ENCODE measurements at places on chromosomes 12 and 14.
A peak's percentile ranks its signal among the peaks of the same experiment; 100 is the strongest.

GRCh38 chr12:318759-319515, 56.3 kb upstream of the SLC6A13 start:
- no peak for DNase-seq

DNA sequence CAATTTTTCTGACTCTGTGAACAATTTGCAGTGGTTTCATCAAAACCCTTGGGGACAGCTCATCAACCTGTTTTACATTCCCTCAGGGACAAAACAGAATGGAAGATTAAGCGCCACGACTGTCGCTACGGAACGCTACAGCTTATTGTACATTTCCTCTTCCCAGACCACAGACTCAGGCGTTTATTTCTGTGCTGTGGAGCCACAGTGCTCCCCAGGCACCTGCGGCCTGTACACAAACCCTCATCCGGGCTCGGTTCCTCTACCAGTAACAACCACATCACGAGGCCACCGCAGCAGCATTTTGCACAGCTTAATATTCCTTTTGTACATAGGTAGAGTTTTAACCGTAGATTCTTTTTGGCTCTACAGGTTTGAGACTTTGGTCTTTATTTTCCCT, 397.4 kb upstream of the OR4E1 start:
- DNase-seq, result peak; percentile 20

GRCh38 chr14:62629176-62629725, 416.0 kb downstream of the KCNH5 start:
- no peak for DNase-seq

GRCh38 chr14:65536781-65537423, 124.4 kb downstream of the FUT8 start:
- no peak for DNase-seq

DNA sequence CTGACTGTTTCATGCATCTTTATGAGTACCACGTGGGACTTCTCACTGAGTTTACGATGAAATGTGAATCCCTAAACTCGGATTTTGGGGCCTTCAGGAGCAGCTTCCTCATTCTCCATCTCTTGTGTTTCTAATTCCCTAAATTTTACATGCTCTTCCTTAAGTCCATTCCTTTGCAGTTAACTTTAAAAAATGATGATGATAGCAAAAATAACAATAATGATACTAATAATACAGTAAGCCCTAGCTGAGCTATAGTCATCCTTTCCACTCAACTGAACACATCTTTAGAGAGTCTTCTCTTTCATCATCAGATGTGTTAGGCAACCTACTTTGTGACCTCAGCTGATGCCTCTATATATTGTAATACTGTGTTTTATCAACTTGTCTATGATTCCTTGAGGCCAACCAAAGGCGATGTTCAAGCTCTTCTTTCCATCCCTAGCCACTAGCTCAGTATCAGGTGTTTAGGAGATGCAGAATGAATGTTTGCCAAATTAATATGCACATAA, 1196.4 kb downstream of the VRK1 start:
- DNase-seq, result no peak

GRCh38 chr14:105383083-105383730, 15.1 kb upstream of the TEX22 start:
- DNase-seq, result no peak

GRCh38 chr12:43103866-43104265, 448.1 kb downstream of the ADAMTS20 start:
- no peak for DNase-seq

DNA sequence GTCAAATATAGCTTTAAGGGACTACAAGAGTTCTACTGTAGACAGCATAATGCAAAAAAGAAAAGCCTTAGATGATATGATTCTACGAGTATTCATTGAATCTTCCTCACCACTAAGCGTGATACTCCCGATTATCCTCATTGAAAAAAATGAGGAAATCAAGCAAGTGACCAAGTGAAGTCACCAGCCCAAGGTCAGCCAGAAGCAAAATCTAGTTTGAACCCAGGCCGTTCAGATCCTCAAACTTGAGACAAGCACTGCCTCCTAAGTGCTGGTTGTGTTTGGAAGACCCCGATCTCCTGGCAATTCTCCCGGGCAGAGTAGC, 845 bp downstream of the GIT2 start:
- DNase-seq, result no peak

DNA sequence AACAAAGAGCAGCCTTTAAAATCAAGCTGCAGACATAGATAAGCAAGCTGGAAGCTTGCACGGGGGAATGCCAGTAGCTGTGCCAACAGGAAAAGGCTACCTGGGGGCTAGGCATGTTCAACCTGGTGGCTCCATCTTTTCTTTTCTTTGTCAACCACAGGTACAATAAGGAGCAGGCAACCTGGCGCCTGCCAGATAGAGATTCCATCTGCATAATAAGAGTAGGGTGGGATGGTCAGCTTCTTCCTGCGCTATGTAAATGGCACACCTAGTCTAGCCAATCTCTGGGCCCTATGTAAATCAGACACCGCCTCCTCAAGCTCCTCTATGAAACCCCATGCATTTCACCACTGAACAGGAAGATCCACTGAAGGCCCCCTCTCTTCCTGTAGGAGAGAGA, 87.4 kb upstream of the PKP2 start:
- no peak for DNase-seq

DNA sequence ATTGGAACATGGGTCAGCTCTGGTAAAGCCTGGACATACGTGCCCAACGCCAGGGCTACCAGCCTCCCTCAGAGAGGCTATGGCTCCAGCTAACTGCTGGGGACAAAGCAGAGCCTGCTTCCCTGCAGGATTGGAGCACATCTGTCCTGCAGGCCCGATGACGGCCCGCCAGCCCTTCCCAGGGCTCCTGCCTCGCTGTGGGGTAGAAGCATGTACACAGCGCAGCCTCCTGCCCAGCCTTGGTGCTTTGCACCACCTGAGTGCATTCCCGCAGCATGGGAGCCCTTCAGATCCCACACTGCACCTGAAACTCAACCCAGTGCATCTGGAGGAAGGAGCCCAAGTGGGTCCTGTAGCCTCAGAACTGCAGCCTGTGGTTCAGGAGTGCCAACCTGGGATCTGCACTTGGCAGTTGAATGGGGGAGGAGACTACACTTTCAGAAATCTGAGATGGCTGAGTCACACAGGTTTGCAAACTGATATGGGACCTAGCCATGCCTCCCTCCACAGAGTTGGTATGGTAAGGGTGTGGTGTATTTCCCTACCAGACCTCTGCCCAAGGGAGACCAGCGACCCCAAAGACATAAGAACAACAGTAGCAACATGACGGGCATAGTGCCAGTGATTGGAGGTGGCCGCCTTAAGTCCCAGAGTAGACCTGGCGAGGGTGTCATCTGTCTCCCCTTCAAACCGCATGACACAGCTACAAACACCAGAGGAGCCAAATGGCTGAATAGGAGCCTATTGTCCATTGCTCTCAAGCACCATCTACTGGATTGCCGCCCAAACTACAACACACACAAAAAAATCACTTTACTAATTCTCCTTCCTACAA, 273.9 kb upstream of the MIS18BP1 start:
- peak; percentile 50 for DNase-seq

- DNase-seq, result no peak
Measured at GRCh38 chr12:52601671-52602070, 408 bp upstream of the KRT72 start.

GRCh38 chr12:104956870-104957718, 996 bp downstream of the SLC41A2 start:
- no peak for DNase-seq

DNA sequence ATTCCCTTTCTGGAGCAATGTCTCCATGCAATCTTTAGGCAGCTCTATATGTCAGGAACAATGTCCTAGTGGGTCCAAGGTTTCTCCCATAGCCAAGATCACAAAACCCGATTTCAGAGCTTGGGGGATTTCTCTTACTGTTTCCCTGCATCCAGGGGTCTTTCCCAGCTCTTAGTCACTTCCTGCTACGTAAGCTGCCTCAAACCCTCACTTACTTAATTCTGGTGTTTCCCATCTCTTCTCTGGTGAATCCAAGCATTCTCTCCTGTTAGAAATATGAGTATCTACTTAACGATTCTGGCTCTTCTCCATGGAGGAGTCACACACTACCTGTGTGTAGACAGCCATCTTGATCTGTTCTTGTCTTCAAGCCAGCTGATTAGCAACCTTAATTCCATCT, 80.0 kb downstream of the IFNG-AS1 start:
- no peak for DNase-seq

- no peak for DNase-seq
Measured at GRCh38 chr12:64797156-64797555, 27.3 kb upstream of the TBC1D30 start.

GRCh38 chr12:51593539-51593938, 2.5 kb downstream of the SCN8A start:
- no peak for DNase-seq

- no peak for DNase-seq
Measured at GRCh38 chr14:20631023-20631879, 10.2 kb downstream of the OR6S1 start.

DNA sequence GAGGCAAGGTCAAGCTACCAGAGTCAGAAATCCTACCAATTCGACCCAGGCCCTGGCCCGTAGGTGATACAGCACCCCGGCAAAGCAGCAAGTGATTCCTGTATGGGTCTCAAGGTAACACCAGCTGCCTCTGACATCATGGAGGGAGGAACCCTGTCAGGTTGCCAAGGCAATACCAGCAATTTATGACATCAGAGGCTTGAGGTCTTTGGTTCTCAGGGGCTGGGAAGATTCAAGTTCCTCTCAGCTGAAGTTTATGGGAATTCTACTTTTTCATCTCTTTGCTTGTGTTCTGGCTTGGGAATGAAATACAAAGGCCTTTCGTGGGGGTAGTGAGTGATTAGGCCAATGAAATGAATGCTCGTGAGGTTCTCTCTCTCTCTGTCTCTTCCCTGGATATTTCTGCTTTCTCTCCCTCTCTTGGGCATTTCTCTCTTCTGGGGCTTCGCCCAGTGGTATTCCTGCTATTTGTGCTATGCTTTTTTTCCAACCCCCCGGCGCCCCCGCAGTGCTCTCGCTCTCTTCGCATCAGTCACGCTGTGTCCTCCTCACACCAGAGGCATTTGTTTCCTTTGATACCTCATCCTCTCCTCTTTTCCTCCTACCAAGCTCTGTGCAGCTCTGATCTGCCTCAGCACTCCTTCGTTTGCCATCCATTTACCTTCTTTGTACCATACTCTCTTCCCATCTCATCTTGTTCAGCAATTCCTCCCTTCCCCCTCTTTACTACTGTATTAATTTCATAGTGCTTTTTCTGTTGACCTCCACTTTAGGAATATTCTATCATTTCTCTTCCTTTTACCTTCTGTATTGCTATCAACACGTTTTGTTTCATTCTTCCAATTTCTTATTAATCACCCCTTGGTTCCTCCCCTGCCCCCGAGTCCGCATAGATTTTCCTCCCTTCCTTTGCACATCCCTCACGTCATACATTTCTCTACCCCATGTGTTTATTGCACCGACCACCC, 2.9 kb downstream of the ZFHX2 start:
- no peak for DNase-seq

- DNase-seq, result no peak
Measured at GRCh38 chr14:54722791-54723432, 156.0 kb downstream of the SAMD4A start.

DNA sequence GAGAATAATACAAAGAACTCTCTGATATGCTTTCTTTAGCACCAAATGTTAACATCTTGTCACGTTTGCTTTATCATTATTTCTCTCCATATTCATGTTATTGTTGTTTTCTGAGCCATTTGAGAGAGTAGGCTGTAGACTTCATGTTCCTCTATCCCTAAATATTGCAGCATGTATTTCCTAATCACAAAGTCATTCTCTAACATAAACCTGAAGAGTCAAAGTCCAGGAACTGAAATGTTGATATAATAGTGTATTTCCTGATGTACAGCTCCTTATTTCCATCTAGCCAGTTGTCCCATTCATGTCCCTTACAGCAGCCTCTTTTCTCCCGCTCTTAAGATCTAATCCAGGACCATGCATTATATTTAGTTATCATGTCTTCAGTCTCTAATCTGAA, 72.8 kb downstream of the SPATS2 start:
- DNase-seq, result no peak

DNA sequence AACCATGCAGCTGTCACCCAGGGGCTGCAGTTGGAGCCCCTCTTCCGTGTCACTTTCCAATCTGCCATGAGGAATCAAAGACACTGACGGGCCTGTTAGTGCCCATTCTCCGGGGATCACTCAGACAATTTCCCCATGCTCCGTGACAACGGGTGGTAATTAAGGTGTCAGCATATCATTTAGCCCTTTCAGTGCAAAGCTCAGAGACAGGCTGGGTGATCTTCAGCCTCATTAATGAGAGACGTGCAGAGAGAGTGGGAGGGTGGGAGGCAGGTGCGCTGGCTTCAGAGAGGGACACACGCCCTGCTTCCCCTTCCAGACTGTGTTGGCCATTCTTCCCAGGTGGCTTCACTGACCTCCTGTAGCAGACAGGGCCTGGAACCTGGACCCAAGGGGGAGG, 58.7 kb downstream of the MVK start:
- DNase-seq, result no peak

DNA sequence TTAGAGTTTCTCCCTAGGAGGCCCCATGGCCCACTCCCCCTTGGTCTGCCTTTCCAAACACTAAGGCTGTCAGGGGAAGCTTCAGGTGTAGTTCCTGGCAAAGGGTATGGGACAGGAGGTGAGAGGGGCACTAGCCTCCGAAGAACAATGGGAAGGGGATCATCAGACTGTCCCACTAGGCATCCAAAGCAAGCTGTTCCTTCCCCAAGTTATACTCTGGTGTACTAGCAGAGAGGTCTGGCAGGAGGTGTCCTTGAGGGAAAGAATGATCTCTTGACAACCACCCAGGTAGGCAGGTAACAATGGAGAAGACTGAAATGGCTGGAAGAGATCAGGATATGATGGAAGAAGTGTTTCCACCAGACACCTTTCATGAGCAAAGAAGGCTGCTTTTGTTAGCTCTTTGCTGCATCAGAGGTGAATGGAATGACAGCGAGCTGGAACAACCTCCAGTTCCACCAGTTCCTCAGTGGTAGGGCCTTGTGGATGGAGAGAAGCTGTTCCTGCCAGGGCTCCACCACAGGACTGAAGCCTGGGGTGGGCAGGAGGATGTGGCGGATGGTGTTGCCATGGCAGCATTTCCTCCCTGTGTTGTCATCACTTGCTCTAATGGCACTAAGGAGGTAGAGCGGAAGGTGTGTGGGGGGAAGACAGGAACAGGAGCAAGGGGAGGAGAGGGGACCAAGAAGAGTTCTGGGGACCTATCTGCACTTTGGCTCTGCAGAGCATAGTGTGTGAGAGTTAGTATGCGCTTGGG, 2.3 kb upstream of the AGAP2 start:
- peak; percentile 75 for DNase-seq

- DNase-seq, result no peak
Measured at GRCh38 chr12:15318841-15319240, 3.5 kb upstream of the PTPRO start.

GRCh38 chr14:38394064-38394463, 138.2 kb upstream of the CLEC14A start:
- no peak for DNase-seq

DNA sequence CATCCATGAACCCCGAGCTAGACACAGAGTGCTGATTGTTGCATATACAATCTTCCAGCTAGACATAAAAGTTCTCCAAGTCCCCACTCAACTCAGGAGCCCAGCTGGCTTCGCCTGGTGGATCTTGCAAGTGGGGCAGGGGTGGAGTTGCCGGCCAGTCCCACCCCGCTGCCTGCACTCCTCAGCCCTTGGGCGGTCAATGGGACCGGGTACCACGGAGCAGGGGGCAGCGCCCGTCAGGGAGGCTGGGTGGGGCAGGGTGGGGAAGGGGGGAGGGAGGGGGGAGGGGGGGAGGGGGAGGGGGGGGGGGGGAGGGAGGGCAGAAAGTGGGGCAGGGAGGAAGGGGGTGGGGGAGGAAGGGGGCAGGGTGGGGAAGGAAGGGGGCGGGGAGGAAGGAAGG, 63.0 kb downstream of the CCDC60 start:
- no peak for DNase-seq

- no peak for DNase-seq
Measured at GRCh38 chr14:68678471-68678870, 114.4 kb downstream of the ZFP36L1 start.

GRCh38 chr14:56117765-56118610, at the start of gene PELI2:
PELI2 (plus strand) TSS chr14:56118411; CDS start chr14:56118661, 250 bp downstream.
- peak; percentile 66 for DNase-seq

Measured in GM13976 (cell line).